ENCODE measurements at places on chromosomes 5 and 9.

GRCh38 chr9:89888677-89889076 lies 283.9 kb downstream of the GADD45G start:
- DNase-seq: no peak

DNA sequence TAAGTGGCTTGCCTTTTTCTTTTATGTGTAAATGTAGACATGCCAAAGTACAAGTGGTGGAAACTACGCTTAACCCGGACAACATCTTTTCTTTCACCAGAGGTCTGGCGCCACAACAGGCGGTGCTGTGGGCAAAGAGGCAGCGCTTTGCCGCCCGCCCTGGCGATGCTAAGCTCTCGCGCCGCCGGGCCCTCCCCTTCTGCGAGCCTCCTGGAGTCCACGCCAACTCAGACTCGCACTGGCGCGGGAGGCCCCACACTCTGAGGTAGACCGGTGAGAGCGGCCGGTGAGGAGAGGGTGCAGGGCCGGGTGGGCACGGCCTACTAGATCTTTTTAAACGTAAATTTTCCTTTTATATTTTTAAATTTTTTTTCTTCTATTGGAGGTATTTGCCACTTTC lies 2253.1 kb upstream of the C9orf72 start:
- DNase-seq: no peak

DNA sequence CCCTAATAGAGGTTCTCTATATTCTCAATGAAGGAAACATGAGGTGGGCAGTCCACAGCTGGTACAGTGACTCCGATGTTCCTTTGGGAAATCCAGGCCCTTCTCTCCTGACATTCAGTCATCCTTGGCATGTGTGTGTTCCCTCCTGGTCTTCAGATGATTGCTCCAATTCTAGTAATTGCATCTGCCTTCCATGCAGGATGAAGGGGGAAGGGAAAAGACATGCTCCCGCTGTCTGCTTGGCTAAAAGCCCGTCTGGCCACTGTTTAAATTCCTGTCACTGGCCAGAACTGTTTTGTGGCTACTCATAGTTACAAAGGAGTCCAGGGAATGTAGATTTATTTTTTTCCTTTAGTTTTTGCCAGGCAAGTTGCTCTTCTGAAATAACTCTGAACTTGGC lies 65.0 kb downstream of the MAST4 start:
- no peak for DNase-seq

- no peak for DNase-seq
These were observed 35.2 kb downstream of the MACIR start for GRCh38 chr5:103293719-103294118.

DNA sequence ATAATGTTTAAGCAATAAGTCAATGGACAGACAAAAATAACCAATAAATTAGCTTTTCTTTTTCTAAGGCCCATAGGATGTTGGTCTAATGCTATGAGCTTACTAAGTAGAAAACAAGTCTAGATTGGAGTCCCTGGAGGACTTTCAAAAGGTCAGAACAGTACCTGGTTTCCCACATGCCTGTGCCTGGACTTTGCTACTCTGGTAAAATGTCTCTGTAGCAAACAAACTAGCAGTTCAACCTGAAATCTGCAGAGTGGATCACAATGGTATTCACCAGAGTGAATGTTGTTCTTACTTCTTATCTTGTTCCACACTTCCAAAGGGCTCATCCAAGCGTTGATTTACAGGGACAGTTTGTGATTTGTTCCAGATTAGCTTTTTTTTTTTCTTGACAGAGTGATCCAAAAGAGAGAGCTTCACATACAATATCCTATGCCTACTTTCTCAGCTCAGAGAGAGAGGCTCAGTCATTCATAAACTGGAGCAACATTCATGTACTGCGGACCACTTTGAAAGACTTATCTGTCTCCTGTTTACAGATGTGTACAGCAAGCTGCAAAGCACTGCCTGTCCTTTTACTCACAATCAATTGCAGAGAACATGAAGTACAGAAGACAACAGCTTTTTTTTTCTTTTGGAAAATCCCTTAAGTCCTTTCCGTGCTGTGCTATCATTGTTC lies 466.1 kb downstream of the SPATA31D1 start:
- DNase-seq: no peak

GRCh38 chr9:1469996-1470395 lies 419.8 kb downstream of the DMRT2 start:
- DNase-seq: no peak

GRCh38 chr5:139760066-139761056 lies 35.2 kb upstream of the PSD2 start:
- no peak for DNase-seq

- DNase-seq: no peak
These were observed 25.4 kb upstream of the ANXA6 start for GRCh38 chr5:151182976-151183375.

DNA sequence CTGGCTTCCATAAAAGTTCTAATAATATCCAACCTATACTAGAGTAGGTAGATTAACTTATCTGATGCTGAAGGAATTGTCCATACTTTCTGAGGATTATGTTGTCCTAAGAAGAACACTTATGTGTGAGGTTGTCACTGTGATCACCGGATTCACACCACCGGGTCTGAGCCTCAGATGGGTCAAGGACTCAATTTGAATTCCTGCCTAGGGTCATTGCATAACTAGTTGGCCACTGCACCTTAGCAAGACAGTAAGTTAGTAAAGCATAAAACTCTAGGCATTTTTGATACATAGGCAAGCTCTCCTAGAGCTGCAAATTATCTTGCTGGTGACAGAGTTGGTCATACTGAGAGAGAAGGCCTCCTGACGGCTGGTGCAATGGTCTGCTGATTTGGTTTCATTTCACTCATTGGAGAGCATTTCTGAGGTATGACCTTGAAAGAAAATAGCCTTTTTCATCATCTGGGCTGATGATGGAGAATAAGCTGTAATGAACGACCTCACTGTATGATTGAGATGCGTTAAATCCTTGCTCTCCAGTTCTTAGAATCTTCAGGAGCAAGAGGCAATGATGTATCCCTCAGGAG lies 72.0 kb upstream of the CKMT2 start:
- no peak for DNase-seq

DNA sequence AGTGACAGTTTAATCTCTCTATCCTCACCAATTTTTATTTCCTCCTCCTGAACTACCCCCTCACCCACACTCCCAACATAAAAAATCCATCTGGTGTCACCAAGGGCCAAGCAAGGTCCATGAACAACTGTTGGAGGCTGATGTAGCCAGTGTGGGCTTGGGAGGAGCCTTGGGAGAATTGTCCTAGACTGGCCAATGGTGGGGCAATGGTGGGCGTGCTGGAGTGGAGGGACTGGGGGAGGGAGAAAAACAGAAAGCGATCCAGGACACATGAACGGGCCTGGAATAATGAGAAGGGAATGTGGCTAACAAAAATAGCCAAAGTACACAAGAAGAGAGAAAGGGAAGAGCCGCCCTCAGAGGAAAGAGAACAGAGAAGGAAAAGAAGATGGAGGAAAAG lies 272.6 kb downstream of the ENC1 start:
- DNase-seq: no peak

DNA sequence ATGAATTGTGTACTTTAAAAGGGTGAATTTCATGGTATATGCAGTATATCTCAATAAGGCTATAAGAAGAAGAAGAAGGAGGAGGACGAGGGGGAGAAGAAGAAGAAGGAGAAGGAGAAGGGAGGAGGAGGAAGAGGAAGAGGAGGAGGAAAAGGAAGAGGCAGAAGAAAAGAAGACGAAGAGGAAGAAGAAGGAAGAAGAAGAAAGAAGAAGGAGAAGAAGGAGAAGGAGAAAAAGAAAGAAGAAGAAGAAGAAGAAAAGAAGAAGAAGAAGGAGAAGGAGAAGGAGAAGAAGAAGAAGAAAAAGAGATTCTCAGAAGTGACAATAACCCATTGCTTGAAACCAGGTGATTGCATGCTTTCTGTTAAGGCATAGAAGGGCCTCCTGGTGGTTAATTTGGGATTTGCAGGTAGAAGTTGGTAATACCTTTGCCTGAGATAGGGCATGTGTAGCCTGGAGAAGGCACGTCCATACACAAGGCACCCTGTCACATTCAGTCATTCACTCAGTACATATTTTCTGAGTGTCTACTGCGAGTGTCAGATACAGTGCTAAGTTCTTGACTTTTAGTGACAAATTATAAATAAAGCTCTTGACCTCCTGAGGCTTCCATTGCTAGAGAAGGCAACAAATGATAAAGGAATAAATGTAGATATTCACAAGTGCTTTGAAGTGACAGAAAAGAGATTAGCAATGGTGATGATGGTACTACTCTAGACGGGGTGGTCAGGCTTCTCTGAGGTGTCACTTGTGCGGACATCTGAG lies 231.3 kb downstream of the NPR3 start:
- no peak for DNase-seq

DNA sequence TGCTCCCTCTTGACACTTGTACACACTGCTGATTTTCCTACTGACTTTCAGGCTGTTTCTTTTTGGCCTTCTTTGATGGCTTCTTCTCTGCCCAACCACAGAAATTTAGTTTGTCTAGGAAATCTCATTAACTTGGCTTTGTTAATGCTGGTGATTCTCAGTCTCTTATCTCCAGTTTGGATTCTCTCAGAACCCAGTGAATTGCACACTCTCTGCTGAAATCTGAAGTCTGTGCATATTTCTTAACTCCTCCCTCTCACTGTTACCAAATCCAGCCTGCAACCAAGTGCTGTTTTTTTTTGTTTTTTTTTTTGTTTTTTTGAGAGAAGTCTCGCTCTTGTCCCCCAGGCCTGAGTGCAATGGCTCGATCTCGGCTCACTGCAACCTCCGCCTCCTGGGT lies 117.2 kb downstream of the CDC42SE2 start:
- no peak for DNase-seq

GRCh38 chr5:176959051-176959450 lies 47.5 kb downstream of the UIMC1 start:
- DNase-seq: no peak

DNA sequence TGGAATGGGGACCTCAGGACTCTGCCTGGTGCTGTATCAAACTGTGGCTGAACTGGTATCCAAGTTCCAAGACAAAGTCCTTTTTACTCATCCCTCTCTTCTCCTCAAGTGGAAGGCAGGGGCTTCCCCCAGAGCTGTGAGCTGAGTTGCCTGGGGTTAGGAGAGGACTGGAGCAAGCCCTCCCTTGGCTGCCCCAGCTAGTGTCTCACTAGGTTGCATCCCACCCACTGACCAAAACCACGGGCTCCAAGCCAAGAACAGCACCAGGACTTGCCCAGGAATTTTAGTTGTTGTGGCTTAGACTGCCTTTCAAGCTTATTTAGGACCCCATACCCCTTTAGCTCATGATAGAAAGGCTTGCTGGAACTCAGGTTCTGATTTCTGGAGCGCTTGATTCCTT lies 158.7 kb upstream of the TNC start:
- no peak for DNase-seq

GRCh38 chr5:17378346-17378997 lies 119.6 kb upstream of the TAF11L2 start:
- no peak for DNase-seq

GRCh38 chr5:157860898-157861890 lies 2.2 kb upstream of the CLINT1 start:
- DNase-seq: no peak

DNA sequence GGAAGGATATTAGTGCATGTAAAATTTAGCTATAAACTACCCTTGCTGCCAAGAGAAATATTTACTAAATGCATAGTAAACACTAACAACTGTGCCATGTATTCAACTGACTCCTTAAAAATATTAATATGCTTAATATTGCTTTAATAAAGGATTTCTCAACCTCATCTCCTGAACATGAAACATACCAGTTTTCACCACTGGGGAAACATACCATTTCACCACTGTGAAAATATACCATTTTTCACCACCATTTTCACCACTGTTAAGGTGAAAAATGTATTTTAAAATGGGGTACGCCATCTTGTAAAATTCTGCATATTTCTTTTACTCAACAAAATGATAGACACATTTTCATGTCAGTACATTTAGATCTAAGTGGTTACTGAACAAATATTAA lies 4.5 kb downstream of the RAB14 start:
- DNase-seq: no peak

GRCh38 chr5:88847420-88847819 lies 35.6 kb downstream of the MEF2C start:
- no peak for DNase-seq

- DNase-seq: no peak
These were observed 79.2 kb upstream of the SLCO4C1 start for GRCh38 chr5:102375272-102375671.

DNA sequence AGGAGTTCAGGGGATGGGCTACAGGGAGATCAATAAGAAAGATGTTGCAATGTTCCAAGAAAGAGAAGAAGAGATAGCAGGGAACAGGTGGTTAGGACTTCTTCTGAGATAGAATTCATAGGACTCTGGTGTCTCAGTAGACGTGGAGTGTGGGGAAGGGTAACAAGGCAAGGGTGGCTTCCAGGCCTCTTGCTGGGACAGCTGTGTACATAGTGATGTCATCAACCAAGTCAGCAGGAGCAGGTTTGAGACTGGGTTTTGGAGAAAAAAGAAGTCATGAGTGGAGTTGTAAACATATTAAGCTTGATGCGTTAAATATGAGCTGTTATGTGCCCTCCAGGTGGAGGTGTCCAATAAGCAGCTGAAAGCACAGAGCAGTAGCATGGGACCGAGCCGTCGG lies 211.8 kb upstream of the RASEF start:
- no peak for DNase-seq

- DNase-seq: no peak
These were observed 84.4 kb upstream of the SARDH start for GRCh38 chr9:133822430-133823065.

DNA sequence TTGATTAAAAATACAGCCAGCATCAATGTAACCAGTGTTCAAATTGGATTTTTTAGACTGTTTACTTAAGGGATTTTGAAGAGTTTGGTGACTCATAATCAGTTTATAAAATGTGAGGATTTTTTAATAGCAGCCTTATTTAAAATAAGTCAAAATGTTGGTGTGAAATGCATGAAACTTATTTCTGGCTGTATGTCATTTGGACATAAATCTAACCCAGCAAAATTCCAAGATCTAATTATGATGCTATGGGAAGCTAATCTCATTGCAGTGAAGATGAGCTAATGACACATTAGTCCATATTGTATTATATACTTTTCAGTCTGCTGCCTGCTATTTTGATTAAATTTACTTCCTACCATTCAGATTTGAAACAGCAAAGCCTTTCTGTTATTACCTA lies 140.3 kb downstream of the AOPEP start:
- no peak for DNase-seq

DNA sequence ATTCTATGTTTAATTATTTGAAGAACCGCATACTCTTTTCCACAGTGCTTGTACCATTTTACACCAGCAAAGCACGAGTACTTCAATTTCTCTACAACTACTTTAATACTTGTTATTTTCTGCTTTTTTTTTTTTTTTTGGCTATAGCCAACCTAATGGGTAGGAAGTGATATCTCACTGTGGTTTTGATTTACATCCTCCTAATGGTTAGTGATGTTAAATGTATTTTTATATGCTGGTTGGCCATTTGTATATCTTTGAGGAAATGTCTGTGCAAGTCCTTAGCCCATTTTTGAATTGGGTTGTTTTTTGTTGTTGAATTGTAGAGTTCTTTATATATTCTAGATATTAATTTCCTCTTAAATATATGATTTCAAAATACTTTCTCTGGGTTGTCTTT lies 22.6 kb downstream of the OGN start:
- no peak for DNase-seq

DNA sequence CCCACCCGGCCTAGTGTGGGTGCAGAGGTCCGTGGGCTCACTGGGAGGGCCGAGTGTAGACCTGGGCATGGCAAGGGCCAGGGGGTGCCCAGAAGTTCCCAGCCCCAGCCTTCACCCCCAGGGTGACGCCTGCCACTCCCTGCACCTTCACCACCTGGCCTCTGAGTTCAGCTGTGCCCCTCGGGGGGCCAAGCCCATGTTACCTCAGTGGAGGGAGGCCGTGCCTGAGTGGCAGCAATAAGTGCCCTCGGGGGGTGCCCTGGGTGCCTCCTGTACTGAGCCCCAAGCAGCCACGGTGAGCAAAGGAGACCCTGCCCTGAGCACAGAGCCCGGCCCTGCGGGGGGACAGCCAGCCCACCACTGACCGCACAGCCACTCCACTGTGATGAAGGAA lies 10.3 kb upstream of the FCN2 start:
- peak; percentile 49 for DNase-seq
